ENCODE measurements at places on chromosomes 12 and 14.
A peak's percentile ranks its signal among the peaks of the same experiment; 100 is the strongest.

DNA sequence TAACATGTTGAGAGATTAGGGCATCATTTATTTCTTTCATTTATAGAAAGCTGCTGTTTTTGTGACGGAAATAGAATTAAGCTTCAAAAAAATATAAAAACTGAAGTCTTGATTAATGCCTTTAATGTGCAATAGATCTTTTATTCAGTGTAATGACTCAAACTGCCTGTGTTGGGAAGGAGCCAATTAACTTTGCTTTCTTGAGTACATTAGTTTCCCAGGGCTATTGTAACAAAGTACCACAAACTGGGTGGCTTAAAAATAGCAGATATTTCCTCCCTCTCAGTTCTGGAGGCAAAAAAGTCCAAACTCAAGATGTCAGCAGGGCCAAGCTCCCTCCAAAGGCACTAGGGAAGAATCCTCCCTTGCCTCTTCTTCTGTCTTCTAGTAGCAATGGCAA is 36.6 kb downstream of the EID3 start:
- H3K27me3 ChIP-seq = no peaks in the 10 kb centered on the region
- peaks cover 7% of the 10 kb centered on the region for H3K4me1 ChIP-seq
- no peak for DNase-seq
- H3K27ac ChIP-seq = no peak overlapping the region
- H3K36me3 ChIP-seq = peaks cover 5% of the 10 kb centered on the region

GRCh38 chr12:23949348-23950209 is at the start of gene SOX5:
TSS of gene SOX5 (minus strand) at chr12:23949670. CDS start at chr12:23949601, 69 bp downstream.
- no peaks in the 10 kb centered on the region for H3K27me3 ChIP-seq
- no peaks in the 10 kb centered on the region for H3K4me1 ChIP-seq
- no peak within 1 kb of the TSS for H3K27ac ChIP-seq
- no peaks in the 10 kb centered on the region for H3K36me3 ChIP-seq
- no peak for DNase-seq

GRCh38 chr12:123516216-123516780 is 17.2 kb downstream of the RILPL1 start:
- peaks cover 8% of the 10 kb centered on the region for H3K36me3 ChIP-seq
- H3K27me3 ChIP-seq = no peaks in the 10 kb centered on the region
- no peak for DNase-seq
- no peak overlapping the region for H3K4me3 ChIP-seq

- H3K36me3 ChIP-seq = peaks cover 2% of the 10 kb centered on the region
- peaks cover 4% of the 10 kb centered on the region for H3K4me1 ChIP-seq
- H3K27ac ChIP-seq = no peak overlapping the region
- no peak overlapping the region for H3K4me3 ChIP-seq
These were observed 234.8 kb downstream of the DUSP6 start for GRCh38 chr12:89117448-89118034.

DNA sequence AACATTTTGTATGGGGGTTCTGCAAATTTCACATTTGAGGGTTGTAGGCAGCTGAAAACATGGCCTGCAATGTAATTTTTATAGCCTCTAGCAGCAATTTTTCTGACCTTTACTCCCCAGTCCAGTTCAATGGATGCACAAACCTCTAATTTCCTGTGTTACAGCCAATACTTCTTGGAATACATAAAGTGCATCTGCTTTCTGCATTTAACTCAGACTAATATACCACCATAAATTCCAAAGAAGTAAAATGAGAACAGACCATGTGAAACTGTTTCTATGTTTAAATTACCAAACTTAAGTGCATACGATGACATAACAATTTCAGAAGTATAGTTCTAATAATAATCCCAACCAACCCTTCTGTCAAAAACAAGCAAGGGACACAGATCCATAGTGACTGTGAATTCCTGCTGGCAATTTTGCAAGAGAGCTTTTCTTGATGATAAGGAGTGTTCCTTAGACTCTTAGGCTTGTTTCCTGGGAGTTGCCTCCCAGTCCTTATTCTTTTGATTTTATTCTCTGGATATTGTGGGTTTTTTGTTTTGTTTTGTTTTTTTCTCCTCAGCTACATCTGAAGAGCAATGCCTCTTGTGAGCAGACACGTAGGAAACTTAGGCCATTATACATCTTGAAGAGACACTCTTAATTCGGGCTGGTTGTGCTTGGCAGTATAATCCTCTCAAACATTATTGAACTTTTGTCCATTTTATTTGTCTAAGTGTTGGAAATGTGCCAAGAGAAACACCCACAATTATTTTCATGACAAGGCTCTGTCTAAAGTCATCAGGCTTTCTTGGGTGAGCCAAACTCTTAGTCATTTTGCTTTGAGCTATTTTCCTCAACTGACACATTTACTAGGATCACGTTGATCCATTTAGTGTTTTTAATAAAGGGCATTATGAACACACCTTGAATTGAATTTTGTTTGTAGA is 51.3 kb upstream of the RERGL start:
- no peak overlapping the region for H3K27ac ChIP-seq
- peaks cover 7% of the 10 kb centered on the region for H3K27me3 ChIP-seq
- no peaks in the 10 kb centered on the region for H3K4me1 ChIP-seq
- H3K36me3 ChIP-seq = no peaks in the 10 kb centered on the region

- peaks cover 3% of the 10 kb centered on the region for H3K36me3 ChIP-seq
- H3K27me3 ChIP-seq = peaks cover 47% of the 10 kb centered on the region
- no peak for DNase-seq
- no peak overlapping the region for H3K27ac ChIP-seq
- peak overlapping the region; percentile 90 for H3K4me3 ChIP-seq
These were observed 646 bp downstream of the FBLN5 start for GRCh38 chr14:91946622-91947474.

GRCh38 chr12:113098441-113099028 is 37.0 kb downstream of the RASAL1 start:
- H3K4me1 ChIP-seq = peaks cover 19% of the 10 kb centered on the region
- H3K27me3 ChIP-seq = no peaks in the 10 kb centered on the region
- no peak overlapping the region for H3K4me3 ChIP-seq
- no peaks in the 10 kb centered on the region for H3K36me3 ChIP-seq

DNA sequence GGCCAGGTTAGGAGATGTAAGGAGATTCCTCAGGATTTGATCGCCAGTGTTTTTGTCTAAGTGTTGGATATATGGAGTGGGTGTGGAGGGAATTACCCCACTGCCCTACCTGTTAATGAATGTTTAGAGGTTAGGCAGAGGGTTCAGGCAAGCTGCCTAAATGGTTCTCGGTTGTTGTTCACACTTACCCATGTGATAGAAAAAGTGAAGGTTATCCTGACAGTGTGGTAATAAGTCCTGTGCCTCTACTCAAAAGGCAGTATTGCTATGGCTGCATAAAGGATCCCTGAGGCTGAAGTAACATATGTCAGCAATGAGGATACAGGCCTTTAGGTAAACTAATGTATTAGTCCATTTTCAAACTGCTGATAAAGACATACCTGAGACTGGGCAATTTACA is 112.0 kb downstream of the GPHN start:
- DNase-seq = no peak
- no peak overlapping the region for H3K4me3 ChIP-seq
- H3K4me1 ChIP-seq = peaks cover 5% of the 10 kb centered on the region

GRCh38 chr14:32134448-32135097 is 57.5 kb downstream of the ARHGAP5 start:
- H3K4me3 ChIP-seq = no peak overlapping the region
- peaks cover 19% of the 10 kb centered on the region for H3K4me1 ChIP-seq
- H3K27me3 ChIP-seq = no peaks in the 10 kb centered on the region
- no peak for DNase-seq
- H3K36me3 ChIP-seq = peaks cover 3% of the 10 kb centered on the region

- peaks cover 16% of the 10 kb centered on the region for H3K4me1 ChIP-seq
- H3K4me3 ChIP-seq = no peak overlapping the region
- DNase-seq = no peak
- H3K27me3 ChIP-seq = peaks cover 13% of the 10 kb centered on the region
These were observed 36.6 kb upstream of the LTBP2 start for GRCh38 chr14:74648601-74649000.

DNA sequence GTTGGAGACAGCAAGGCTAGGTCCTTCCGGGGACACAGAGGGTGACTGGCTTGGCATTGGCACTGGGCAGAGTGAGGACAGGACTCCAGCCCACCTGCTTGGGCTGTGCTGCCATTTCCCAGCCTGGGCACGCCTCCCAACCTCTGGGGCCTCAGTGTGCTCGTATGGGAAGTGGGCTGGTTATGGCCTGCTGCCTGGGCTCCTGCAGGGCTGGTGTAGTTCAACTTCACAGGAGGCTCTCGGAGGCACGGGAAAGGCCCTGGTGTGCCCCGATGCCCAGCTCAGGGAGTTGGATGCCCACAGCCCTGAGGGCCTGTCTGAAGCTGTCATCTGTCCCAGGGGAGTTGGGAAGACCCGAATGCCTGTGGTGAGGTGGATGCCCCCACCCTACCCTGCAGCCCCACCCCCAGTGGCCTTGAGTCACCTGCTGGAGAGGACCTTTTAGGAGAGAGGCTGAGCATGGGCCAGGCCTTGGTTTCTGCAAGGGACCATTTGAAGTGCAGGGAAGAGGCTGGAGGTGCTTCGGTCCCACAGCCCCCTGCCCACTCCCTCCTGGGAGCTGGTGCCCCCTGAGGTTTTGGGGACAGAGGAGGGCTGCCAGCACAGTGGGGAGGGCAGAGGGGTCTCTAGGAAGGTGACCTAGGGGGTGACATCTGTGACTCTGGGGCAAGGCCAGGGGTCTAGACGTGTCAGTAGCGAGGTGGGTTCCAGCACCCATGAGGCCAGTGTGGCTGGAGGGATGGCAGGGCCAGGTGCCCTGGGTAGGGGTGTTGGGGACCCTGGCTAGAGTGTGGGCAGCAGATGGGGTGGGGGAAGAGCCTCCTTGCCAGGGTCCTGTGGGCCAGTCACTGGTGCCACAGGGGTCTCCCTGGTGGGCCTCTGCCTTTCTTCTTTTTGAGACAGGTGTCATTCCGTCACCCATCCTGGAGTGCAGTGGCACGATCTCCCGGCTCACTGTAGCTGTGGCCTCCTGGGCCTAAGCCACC is 9.1 kb downstream of the ULK1 start:
- H3K27me3 ChIP-seq = no peaks in the 10 kb centered on the region
- no peaks in the 10 kb centered on the region for H3K36me3 ChIP-seq
- no peak overlapping the region for H3K4me3 ChIP-seq

DNA sequence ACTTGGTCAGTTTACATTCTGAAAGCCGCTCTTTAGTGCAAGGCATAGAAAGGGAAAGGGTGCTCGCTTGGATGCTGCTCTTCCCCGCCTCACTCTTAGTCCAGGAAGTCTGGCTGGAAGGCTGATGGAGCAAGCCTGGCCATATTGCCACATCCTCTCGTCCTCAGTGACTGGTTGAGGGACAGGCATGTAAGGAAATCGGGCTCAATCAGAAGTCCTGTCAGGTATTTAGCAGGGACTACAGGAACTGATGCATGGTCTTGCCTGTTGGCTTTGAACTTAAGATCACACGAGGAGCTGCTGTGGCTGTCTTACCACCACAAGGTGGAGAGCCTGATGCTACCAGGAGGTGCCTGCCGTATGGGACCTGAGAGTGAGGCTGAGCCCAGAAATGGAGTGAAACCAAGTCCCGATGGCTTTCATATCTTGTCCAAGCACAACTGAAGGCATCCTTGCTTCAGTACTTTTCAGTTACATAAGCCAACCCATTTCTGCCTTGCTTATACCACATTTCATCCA is 10.7 kb upstream of the C12orf75 start:
- H3K27ac ChIP-seq = no peak overlapping the region
- H3K27me3 ChIP-seq = peaks cover 5% of the 10 kb centered on the region
- H3K4me1 ChIP-seq = peaks cover 20% of the 10 kb centered on the region
- peaks cover 3% of the 10 kb centered on the region for H3K36me3 ChIP-seq

- H3K27me3 ChIP-seq = no peaks in the 10 kb centered on the region
- no peak overlapping the region for H3K4me3 ChIP-seq
- no peak for DNase-seq
These were observed 141.9 kb upstream of the PRKD1 start for GRCh38 chr14:30069536-30069935.

- DNase-seq = no peak
- H3K27ac ChIP-seq = no peak overlapping the region
- peaks cover 28% of the 10 kb centered on the region for H3K4me1 ChIP-seq
- peaks cover 21% of the 10 kb centered on the region for H3K36me3 ChIP-seq
- H3K4me3 ChIP-seq = no peak overlapping the region
These were observed 12.6 kb downstream of the APPL2 start for GRCh38 chr12:105223352-105223845.

GRCh38 chr14:30271811-30272323 is 287.1 kb upstream of the G2E3 start:
- peaks cover 7% of the 10 kb centered on the region for H3K27me3 ChIP-seq
- DNase-seq = no peak
- no peak overlapping the region for H3K27ac ChIP-seq

DNA sequence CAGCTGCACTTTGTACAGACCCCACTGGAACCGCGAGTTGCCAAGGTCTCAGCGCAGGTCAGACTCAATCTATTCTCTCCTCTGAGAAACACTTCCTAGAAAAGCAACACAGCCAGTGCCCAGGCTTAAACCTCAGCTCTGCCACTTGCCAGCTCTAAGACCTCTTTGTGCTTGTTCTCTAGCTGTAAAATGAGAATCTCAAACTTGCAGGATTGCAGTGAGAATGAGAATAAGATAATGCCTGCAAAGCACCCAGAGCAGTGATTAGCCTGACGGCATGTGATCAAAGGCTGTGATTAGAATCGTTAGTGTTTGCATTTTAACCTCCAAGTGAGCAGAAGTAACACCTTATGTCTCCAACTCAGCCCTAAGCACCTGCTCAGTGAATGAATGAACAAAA is 21.3 kb downstream of the ANO2 start:
- peaks cover 3% of the 10 kb centered on the region for H3K4me1 ChIP-seq
- H3K36me3 ChIP-seq = peaks cover 2% of the 10 kb centered on the region
- H3K27me3 ChIP-seq = peaks cover 38% of the 10 kb centered on the region
- DNase-seq = no peak
- peak overlapping the region; percentile 45 for H3K4me3 ChIP-seq
- H3K27ac ChIP-seq = no peak overlapping the region

- DNase-seq = no peak
- H3K27me3 ChIP-seq = peaks cover 32% of the 10 kb centered on the region
- no peak overlapping the region for H3K4me3 ChIP-seq
- H3K4me1 ChIP-seq = peaks cover 3% of the 10 kb centered on the region
- no peak overlapping the region for H3K27ac ChIP-seq
These were observed 38.0 kb upstream of the EIF5 start for GRCh38 chr14:103296007-103296406.

DNA sequence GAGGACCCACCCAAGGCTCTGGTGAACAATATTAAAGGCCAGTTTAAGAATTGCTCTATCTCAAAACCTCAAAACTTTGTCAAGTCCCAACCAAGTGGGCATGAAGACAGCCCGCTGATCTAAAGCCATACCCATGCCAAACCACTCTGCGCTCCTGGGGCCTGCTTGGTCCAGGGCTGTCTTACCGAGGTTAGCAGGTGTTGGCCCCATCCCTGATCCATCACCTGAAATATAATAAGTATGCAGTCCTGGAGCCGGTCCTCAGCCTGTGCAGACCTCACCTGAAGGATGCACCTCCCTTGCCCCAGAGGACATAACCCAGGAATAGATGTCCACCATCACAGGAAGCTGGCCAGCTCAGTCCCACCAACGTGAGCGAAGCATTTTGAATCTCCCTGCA is 198.3 kb upstream of the FKBP4 start:
- H3K4me3 ChIP-seq = no peak overlapping the region
- H3K27ac ChIP-seq = no peak overlapping the region
- no peaks in the 10 kb centered on the region for H3K4me1 ChIP-seq
- H3K36me3 ChIP-seq = peaks cover 2% of the 10 kb centered on the region
- peaks cover 21% of the 10 kb centered on the region for H3K27me3 ChIP-seq

- no peak overlapping the region for H3K27ac ChIP-seq
- H3K27me3 ChIP-seq = peaks cover 29% of the 10 kb centered on the region
- no peak for DNase-seq
- H3K4me1 ChIP-seq = peaks cover 10% of the 10 kb centered on the region
- no peak overlapping the region for H3K4me3 ChIP-seq
- H3K36me3 ChIP-seq = no peaks in the 10 kb centered on the region
These were observed 344.9 kb downstream of the DPF3 start for GRCh38 chr14:72549026-72549425.

Data from T-helper 17 cell (primary cell).